T-helper 2 cell treated with Interferon-gamma antibody and Interleukin-4, amounts not matched to agents 5 μg/mL and 100 μg/mL, for 36 hours (primary cell): ENCODE measurements at places on chromosomes 2 and 18.

DNA sequence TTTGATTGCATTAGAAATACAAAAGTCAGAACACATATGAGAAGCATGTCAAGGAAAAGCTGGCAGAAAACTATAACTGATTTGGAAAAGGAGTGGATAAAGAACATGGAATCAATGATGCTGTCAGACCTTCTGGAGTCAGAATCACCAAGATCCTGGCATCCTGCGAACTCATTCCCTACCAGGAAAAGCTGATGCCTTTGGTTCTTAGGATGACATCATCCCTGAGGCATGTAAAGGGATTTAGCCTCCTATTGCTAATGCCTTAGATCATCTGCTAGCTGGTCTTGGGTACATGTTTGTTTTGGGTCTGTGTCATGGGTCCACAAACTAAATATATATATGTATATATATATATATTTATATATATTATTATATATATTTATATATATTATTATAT lies 680.7 kb downstream of the EPHA4 start:
- no peak for DNase-seq

DNA sequence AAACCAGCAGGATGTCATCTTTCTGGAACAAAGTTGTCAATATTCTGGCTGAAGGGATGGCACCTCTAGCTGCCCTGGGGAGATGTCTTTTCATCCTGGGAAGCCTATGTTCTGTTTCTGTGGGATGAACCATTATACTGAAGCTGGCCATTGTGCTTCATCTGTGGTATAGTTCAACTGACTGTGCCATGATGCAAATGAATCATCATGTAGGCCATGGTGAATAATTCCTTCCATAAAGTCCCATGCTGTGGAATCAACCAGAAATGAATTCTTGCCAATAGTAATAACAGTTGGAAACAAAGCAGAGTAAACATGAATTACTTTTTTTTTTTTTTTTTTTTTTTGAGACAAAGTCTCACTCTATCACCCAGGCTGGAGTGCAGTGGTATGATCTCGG lies 64.1 kb upstream of the CNGA3 start:
- no peak for DNase-seq

DNA sequence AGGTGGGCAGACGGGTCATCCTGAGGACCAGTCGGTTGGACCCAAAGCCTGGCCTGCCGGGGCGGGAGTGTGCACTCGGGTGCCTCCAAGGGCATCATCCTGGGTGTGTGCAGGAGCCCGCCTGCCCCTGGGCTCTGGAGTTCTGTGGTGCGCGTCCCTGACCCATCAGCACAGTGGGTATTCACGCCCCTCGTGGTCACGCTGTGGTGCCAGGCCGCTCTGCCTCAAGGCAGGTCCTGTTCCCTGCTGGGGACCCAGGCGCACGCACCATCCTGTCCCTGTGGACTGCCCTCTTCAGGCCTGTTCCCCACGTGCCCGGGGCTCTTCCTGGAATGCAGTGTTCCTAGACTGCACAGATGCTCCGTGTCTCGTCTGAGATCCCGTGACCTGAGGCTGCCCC lies 14.3 kb upstream of the D2HGDH start:
- no peak for DNase-seq

GRCh38 chr2:131567891-131568290 lies 40.2 kb downstream of the CCDC74A start:
- DNase-seq, result no peak

GRCh38 chr2:15316370-15316814 lies 244.7 kb downstream of the NBAS start:
- no peak for DNase-seq

- no peak for DNase-seq
Measured at GRCh38 chr2:126172631-126173184, 483.2 kb upstream of the GYPC start.

DNA sequence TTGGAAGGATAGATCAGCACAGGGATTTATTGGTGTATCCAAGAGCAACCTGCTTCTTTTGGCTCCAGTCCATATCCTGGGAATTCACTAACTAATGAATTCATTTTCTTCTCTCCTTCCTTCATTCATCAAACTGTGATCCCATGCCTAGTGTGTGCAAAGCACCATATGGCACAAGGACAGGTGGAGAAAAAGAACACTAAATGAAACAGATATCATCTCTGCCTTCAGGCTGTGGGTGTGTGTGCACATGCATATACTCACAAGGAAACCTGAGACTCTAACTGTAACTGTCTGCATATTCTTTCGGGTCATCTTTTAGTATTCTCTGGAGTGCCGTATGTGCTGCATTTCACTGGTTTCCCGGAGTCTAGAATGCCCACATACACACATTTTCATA lies 20.2 kb downstream of the TNP1 start:
- no peak for DNase-seq

- DNase-seq, result no peak
Measured at GRCh38 chr2:204024503-204024902, 87.9 kb downstream of the ICOS start.

GRCh38 chr18:38322206-38322605 lies 756.6 kb upstream of the CELF4 start:
- no peak for DNase-seq

GRCh38 chr2:197229509-197230443 lies 80.8 kb downstream of the ANKRD44 start:
- DNase-seq, result no peak

DNA sequence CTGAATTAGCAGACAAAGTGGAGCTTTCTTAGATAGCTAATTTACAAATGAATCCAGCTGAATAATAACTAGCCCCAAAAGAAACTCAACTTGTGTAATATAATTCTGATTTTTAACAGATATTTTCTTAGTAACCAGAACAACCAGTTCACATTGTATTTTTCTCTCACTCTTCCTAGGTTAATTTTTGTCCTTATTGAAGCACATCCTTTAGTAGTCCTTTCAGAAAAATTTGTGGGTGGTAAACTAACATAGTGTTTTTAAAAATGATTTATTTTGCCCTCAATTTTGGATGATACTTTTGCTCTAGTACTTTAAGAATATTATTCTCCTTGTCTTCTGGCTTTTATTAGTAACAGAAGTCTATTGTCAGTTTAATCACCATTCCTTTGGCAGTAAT lies 190.6 kb upstream of the SLC39A10 start:
- no peak for DNase-seq

GRCh38 chr2:199979832-199980628 lies 24.6 kb downstream of the MAIP1 start:
- peak; percentile 67 for DNase-seq

DNA sequence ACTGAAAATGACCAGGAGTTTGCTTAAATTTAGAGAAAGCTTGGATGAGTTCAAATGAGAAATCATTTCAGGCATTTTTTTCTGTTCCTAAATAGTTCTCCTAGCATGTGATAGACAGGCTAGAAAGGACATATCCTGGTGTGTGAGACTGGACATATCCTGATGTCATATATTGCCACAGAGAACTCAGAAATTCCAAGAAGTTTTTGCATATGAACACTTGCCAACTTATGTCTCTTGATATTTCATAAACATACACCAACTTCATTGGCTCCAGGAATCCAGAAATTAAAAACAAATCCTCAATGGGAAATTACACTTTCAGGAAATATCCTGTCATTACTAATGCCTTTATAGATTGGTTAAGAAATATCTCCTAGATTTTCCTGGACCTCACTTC lies 2.9 kb upstream of the SERPINB4 start:
- no peak for DNase-seq

- DNase-seq, result peak; percentile 10
Measured at GRCh38 chr2:111898703-111899514, 502 bp downstream of the MERTK start.

- peak; percentile 38 for DNase-seq
Measured at GRCh38 chr2:45993476-45993991, 303.7 kb upstream of the EPAS1 start.

- no peak for DNase-seq
Measured at GRCh38 chr2:4077017-4077416, 373.6 kb downstream of the DCDC2C start.

GRCh38 chr2:224038830-224039079 lies 331 bp downstream of the SERPINE2 start:
- DNase-seq, result no peak

DNA sequence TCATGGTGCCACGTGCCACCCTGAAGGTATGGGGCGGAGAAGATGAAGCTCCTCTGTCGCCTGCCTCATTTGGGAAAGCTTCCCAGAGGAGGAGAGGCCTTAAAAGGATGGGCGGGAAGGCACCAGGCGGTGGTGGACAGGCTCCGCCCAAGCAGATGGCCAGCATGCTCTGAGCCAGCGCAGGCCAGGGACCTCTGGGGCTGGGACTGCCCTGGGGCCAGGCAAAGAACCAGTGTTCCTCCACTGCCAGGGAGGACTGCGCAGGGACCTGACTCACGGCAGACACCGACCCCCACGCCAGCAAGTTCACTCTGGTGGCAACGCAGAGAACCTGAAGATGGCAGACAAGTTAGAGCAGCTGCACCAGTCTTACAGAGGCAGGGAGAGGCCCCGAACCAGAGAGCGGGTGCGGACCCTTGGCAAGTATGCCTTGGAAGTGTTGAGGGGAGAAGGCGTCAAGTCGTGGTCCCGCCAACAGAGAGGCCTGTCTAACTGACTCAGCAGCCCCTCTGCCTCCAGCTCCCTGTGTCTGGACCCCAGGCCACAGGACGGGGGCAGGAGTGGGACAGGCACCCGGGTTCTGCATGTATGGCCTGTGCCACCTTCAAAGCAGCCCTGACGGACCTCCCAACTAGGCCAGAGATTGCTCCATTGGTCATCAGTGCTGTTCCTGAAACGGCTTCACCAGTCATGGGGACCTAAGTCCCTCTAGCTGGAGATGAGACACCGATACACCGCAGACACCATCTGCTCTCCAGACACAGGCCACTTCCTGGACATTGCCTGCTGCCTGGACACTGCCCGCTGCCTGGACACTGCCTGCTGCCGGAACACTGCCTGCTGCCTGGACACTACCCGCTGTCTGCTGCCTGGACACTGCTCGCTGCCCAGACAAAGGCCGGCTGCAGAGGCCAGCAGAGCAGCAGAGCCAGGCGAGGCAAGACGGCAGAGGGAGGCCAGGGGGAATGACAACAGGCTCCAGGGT lies 124.7 kb downstream of the HDAC4 start:
- DNase-seq, result no peak

DNA sequence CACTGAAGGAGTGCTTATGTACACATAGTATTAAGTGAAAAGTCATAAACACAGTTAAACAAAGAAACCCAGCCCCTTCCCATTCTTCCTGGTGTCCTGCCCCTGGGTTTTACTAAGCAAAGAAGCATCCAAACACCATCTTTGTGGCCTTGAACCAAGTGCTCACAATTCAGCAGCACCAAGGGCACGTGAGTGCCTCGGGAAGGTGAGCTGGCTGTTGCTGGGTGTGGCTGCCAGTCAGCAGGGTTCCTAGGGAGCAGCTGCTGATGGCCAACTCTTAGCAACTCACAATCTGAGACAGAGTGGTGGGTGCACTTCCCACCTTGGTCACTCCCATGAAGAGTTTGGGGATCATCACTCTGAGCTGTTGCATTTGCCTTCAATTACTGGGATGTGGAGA lies 97.7 kb upstream of the PGAP1 start:
- DNase-seq, result no peak

DNA sequence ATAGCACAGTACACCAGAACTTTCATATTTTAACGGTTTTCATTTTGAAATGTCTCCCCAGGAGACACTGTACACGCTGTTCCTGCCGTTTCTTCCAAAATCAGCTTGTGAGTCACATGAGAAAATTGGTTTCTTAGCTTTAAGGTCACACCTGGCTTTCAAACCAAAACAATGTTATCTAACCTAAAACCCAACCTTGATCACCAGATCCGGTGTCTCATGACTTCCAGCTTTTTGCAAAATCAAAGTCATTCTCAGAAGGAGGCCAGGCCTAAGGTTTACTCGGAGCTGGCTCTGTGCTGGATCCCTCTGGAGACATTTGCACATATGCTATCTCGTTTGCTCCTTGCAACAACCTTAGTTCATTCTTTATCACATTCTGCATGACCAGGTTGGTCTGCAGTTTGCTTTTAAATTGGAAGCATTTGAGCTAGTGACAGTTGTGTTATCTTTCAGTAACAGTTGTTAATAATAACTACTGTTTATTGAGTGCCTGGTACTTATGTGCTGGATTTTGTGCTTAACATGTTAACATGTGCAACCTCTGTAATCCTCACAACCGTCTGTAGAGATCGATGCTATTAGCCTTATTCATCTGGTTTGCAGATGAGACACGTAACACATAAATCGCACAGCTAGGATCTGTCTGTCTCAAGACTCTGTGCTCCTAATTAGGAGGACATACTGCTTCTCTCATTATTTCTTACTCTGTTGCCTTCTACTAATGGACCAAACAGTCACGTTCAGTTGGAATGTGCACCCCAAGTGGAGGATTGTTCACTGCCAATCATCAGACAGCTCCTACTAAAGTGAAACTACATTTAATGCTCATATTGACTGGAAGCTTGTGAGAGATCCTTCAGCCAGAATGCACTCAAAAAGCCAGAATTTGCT lies 105.5 kb downstream of the RNF144A start:
- DNase-seq, result no peak

- DNase-seq, result no peak
Measured at GRCh38 chr2:7994397-7994951, 687.4 kb upstream of the ID2 start.
